ENCODE measurements at places on chromosomes 4 and X.
A peak's percentile ranks its signal among the peaks of the same experiment; 100 is the strongest.

DNA sequence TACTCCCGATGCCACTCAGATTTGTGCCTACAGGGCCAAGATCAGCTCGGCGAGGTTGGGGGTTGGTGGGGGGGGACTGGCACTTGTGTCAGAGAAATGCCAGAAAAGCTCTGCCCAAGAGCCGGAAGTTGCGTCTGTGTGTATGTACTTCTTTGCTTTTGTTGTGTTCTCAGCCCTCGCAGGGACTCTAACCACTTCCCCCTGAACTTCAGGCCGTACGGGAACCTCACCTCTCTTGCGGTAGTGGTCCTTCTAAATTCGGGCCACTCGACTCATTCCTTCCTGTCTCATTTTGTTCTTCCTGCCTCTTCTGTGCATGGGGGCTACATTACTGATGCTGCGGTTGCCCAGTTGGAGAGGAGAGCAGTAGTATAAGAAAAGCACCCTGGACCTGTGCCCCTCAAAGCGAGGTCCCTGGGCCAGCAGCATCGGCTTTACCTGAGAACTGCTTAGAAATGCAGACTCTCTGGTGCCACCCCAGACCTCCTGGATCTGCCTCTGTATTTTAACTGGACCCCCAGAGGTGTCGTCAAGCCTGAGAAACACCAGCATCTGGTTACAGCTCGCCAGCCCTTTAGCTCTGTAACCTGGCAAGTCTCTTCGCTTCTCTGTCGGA is 146.3 kb upstream of the RPS6KA3 start:
- DNase-seq = no peak

DNA sequence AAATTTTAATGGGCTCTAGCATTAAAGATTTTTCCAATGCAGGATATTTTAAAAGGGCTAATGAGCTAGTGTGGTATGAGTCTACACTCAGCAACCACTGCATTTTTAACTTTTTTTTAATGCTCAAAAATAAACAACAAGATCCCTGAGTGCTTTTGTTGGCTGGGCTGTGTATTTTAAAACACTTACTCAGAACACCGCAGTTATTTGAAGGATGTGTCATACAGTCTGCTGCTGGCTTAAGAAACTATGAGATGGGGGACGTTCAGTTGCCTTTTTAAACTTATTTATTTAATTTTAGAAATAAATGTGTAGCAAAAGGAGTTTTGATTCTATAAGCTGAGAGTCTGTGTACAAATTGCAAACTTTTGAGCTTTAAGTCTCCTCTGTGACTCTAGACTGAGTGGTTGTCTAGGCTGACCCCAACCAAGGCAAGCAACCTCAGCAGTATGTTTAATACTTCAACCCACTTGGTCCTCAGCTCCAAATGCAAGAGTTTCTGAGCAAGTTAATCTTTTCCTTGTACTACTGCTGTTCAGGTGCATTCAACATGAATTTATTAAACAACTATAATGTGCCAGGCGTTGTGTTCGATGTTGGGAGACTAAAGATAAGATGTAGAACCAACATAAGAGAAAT is 278.6 kb upstream of the DIPK2B start:
- no peak for DNase-seq

GRCh38 chrX:154430479-154430878 is 2.0 kb downstream of the ATP6AP1 start:
- no peak for DNase-seq

- DNase-seq = no peak
Measured at GRCh38 chrX:68912113-68912512, 83.3 kb downstream of the EFNB1 start.

GRCh38 chr4:88027611-88028608 is 20.5 kb downstream of the PKD2 start:
- no peak for DNase-seq

DNA sequence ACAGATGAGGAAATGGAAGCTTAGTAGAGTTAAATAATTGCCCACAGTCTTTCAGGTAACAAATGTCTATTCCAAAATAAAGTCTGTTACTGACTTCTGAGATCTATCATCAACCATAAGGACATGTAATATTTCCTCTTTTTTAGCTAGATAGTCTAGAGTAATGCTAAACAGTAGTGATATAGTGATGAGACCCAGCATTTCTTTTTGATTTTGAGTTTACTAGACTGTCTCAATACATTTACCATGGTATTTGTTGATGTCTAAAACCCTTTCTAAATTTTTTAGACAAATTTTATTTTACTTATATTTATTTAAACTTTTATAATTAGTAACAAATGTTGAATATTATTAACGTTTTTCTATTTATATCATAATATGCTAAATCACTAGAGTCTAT is 465.1 kb upstream of the SLIT2 start:
- DNase-seq = no peak

DNA sequence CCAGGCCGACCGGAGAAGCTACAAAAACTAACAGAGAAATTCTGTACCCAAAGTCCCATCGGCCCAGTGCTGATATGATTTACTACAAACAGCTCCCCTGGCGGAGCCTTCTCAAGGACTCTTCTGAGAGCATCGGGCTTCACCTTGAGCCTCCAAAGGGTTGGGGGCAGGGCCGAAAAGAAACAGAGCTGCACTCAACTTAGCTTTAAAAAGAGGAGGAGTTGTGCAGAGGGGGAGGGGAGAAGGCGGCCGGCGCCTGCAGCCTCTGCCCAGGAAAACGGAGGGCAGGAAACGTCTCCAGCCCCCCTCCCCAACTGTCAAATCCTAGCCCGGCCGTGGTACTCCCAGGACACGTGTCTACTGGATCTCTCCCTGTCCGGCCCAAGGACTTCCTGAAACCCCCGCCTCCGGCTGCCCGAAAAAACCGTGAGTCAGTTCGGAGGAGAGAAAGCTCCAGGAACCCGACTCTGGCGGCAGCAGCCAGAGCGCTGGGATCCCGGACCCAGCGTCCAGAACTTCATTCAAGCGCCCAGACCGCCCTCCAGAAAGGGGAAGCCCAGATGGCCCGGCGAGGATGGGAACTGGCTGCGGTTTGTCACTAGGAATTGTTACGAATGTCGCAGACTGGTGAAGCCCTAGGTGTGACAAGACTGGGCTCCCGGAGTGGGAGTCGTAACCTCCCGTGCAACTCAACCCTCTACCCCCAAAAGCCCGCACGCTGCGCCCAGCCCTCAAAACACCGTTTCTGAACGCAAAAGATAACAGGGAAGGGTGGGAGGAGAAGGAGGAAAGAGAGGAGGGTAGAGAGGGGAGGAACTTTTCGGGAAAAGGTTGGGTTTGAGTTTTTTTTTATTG is 973 bp downstream of the ADAMTS3 start:
- DNase-seq = no peak

DNA sequence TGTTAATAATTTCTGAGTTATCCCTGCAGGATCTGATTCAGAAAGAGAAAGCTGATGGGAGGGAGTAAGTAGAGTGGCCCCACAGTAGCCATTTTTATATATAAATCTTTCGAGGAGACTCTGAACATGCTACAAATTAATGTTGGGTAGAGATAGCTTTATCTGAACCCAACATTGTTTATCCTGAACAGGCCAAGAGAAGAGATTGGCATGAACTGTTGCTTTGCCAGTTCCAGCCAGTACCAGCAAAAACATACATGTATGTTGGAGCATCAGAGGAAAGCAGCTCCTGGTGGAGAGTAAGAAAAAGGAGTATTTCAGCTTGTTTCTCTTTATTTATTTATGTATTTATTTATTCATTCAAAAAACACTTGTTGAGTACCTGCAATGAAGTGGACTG is 1.6 kb downstream of the MAOA start:
- no peak for DNase-seq

DNA sequence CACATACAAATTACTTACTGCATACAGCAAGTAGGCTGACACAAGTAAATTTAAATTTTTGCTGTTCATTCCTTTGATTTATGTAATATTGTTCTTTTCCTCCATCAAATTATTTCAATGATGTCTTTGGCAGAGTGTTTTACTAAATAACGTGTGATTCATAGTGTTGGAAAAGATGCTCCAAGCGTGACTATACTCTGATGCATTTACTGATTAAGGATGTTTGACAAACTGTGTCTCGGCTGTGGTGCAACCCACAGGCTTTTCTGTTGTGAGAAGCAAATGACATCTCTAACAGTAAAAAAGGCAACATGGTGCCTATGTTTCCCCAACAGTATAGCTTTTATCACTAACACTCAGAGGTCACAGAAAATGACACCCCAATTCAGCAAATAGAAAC is 540.9 kb downstream of the PPP4R3C start:
- no peak for DNase-seq

DNA sequence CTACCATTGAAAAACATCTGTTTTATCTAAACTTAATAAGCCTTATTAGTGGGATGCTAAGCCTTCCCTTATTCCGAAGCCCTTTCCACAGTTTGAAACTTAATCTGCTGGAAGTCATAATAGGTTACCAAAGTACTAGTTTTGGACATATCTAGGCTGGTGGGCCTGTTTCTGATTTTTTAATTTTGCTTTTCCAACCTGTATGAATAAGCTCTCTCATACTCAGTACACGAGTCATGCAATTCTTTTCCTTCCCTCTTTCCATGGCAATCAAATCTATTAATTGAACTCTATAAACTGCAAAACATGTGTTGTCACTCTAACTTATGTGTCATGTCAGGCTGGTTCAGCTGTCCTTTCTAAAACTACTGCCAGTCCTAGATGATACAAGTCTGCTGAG is 91.0 kb downstream of the AMMECR1 start:
- no peak for DNase-seq

GRCh38 chr4:16893141-16893651 is 5.2 kb downstream of the LDB2 start:
- DNase-seq = no peak

DNA sequence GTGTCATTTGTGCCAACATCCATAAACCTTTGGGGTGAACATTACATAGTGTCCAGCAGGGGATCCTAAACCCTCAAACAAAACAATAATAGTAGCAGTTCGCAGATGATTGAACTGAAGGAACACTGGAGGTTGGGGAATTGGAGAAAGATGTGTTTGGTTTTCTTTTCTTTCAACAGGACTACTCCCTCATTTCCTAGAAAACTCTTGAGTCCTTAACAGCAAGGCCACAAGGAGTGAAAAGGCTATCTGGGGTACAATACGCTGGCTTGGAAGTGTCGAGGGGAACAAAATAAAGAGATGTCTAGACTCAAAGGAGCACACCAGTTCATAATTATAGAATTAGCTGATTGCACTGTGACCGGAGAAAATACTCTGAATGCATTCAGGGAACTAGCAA is 72.1 kb downstream of the IDS start:
- no peak for DNase-seq

DNA sequence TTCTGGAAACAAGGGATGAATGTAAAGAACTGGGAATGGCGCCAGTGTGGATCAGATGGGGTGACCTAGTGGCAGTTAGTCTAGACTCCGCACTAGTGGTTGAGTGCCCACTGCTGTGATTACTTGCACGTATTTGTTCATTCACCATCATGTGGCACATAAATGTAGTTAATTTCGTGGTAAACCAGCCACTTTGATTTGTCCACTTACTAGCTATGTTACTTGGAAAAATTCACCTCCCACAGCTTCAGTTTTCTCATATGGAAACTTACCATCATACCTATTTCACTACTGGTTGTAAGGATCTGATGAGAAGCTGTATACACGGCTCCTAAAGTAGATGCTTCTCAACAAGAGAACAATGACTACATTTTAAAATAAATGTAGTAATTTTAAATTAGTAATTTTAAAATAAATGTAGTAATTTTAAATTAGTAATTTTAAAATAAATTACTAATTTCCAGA is 394 bp upstream of the DYNLT3 start:
- peak; percentile 2 for DNase-seq

- DNase-seq = no peak
Measured at GRCh38 chrX:136778020-136778419, 2.7 kb downstream of the ARHGEF6 start.

- DNase-seq = no peak
Measured at GRCh38 chrX:20227116-20227515, 39.6 kb downstream of the RPS6KA3 start.

DNA sequence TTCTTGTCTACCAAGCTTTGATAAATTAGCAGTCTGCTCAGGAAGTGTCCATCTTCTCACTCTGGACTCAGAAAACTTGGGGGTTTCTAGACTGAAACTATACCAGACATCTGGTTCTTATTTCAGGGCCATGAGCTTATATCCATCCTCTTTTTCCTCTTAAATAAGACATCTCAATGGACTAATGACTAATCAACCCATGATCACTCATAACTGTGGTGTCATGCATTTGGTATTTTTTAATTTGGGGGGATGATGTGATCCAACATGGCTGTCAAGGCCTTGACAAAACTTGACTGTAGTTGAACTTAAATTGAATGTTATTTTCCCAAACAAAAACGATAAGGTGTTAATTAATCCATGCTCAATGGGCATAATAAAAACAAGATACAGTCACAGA is 87.8 kb downstream of the GPRASP3 start:
- no peak for DNase-seq

DNA sequence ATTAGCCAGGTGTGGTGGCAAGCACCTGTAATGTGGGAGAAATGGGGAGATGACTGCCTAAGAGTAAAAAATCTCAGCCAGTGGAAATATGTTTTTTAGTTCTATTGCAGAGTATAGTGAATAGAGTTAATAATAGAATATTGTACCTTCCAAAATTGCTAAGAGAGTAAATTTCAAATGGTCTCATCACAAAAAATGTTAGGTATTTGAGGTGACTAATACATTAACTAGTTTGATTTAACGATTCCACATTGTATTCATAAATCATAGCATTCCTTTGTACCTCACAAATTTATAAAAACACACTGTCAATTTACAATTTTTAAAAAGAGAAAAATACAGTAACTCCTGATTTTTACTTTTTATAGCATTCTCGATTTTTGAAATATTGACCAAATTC is 681.5 kb upstream of the EPHA5 start:
- DNase-seq = no peak

GRCh38 chr4:6504900-6505496 is 32.6 kb upstream of the PPP2R2C start:
- no peak for DNase-seq

- no peak for DNase-seq
Measured at GRCh38 chr4:29970626-29971025, 749.5 kb upstream of the PCDH7 start.

DNA sequence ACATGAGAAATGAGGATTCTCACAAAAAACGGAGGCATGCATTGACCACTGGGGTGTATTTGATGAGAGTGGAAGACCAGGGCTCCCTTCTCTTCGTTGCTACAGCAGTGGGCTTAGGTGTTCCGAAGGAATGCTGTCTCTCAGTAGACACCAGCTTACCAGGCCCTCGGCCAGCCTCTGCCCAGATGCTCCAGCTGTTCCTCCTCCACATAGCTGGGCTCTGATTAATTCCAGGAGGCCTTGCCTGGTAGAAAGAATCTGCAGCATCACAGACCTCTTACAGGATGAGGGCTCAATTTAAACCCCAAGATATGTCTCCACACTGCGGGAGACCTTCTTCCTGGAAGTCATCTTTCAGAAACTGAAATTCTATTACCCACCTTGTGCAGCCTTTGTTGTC is 346.6 kb upstream of the TENM3 start:
- no peak for DNase-seq

DNA sequence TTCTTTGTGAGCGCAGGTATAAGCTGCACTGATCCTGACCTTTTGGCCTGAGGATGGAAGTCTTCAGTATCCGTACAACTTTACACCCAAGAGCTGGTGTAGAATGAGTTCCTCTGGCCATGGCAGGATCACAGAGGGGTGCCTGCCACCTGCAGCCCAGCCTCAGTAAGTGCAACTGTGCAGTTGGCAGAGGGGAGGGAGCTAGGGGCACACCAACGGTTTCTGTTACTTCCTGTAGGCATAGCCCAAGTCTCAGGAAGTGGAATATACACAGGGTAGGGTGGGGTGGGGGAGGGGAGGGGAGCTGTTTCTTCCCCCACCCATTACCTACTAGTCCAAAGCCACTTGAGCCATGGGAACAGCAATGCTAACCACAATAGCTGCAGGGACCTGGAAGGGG is 85.4 kb upstream of the GBA3 start:
- no peak for DNase-seq
